ENCODE measurements at places on chromosomes 2 and 18.

GRCh38 chr2:160721089-160722040, 227.8 kb upstream of the RBMS1 start:
- DNase-seq = no peak

GRCh38 chr2:165239230-165239629, at the start of gene SCN2A:
SCN2A (plus strand) TSS chr2:165239414; CDS start chr2:165295824, 56,410 bp downstream.
- DNase-seq = no peak

- no peak for DNase-seq
Observed at GRCh38 chr2:86241611-86242010, 42.4 kb downstream of the MRPL35 start.

GRCh38 chr2:207935121-207935990, 90.0 kb downstream of the PLEKHM3 start:
- DNase-seq = no peak

GRCh38 chr2:96771796-96772618, 11.3 kb downstream of the CNNM4 start:
- no peak for DNase-seq

DNA sequence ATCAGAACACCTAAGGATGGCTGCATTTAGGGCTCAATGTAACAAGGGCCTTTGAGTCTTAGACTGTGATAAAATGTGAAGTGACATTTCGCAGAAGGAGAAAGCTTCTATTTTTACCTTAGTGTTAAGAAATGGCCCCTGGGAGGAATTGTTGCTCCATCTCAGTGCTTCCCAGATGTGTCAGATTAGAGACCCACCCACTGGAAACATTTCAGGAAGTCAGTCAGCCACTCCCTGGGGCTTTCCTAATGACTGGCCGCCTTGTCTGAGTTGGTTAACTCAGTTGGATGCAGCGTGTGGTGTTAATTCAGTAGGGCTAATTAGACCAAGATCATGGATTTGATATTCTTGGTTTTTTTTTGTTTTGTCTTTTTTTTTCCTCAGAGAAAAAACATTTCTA, 355.9 kb downstream of the PIK3C3 start:
- no peak for DNase-seq

DNA sequence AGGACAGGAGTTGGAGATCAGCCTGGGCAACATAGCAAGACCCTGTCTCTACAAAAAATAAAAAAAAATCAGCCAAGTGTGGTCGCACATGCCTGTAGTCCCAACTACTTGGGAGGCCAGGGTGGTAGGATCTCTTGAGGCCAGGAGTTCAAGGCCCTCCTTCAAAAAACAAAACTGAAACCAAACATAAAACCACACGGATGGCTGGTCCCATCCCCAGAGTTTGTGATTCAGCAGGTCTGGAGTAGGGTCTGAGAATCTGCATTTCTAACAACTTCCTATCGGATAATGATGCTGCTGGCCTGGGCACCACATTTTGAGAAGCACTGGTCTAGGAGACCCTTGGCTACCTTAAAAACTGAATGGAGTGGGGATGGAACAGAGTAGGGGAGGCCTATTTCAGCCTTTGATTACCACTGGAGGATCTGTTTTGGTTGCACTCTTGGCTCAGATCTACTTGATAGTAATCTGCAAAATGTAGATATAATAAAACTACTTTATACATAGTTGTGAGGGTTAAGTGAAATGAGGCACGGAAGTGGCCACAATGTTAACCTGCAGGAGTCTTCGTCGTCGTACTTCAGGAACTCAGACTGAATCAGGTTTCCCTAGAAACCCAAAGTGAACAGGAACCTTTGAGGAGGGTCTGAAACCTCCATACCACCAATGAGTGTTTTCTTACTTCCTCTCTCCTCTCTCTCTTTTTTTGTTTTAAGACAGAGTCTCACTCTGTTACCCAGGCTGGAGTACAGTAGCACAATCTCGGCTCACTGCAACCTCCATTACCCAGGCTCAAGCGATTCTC, 25.5 kb upstream of the NFE2L2 start:
- no peak for DNase-seq

DNA sequence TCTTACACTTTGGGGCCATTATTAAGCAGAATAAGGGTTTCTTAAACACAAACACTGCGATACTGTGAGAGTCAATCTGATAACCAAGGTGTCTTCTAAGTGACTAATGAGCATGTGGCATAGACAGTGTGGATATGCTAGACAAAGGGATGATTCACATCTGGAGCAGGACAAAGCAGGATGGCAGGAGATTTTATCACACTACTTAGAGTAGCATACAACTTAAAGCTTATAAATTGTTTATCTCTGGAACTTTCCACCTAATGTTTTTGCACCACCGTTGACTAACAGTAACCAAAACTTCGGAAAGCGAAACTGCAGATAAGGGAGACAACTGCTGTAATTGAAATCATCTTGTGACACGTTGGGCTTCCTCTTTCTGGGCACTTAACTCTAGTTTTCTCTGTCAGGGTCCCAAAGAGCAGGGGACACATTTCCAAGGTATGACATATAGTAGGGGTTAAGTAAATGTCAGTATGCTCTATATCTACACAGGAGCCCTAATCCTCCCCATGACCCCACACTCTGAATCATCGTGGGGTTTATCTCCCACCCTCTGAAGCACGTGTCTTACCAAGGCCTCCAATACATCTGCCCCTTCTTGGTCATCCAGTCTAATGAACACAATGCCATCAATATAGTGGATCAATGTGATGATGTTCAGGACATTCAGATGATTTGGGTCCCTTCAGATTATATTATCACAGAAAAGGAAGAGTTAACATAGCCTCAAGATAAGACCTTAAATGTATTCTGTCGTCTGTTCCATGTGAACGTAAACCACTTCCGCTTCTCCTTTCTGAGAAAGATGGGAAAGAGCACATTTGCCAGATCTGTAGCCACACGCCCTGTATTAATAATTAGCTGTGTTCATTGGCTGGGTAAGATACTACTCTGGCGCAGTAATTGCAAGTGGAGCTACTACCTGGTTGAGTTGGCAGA, 78.7 kb downstream of the FTCDNL1 start:
- DNase-seq = no peak

- DNase-seq = no peak
Observed at GRCh38 chr2:72094701-72095100, 53.0 kb downstream of the CYP26B1 start.

DNA sequence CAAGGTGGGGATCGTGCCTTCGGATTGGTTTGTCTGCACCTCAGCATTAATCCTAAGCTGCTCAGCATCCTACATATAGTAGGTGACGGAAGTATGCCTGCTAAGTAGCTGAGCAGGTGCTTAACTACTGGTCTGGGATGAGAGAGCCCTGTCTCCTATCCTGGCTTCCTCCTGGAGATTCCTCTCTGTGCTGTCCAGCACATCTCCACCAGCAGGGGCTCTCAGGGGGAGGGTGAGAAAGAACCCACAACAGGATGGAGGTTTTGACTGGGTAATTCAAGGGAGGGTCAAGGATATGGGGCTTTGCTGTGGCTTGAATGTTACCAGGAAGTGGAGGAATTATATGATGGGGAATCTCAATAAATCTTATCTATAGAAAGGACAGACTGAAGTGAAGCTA, 45.4 kb upstream of the KIF5C start:
- no peak for DNase-seq

- no peak for DNase-seq
Observed at GRCh38 chr2:188524519-188525113, 232.9 kb downstream of the GULP1 start.

GRCh38 chr2:6008726-6009125, 316.5 kb downstream of the SOX11 start:
- DNase-seq = no peak

DNA sequence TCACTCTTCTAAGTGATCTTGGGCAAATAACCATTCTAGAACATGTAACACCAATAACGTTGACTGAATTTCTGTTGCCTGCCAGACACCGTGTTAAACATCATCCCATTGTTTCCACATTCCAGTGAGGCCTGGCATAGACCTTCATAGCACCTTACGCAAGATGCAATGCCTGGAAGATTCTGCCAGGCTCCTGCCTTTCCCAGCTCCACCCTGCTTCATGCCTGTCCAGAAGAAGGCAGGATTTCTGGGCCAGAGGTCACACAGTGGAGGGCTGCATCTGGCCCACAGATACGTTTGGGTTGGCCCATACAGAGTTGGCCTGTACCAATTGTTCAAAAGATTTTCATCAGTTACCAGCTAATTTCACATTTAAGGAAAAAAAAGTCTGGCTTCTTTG, 46.3 kb downstream of the EN1 start:
- no peak for DNase-seq

GRCh38 chr2:3944071-3944470, 240.7 kb downstream of the DCDC2C start:
- DNase-seq = no peak

- DNase-seq = no peak
Observed at GRCh38 chr2:36737131-36737750, 40.7 kb downstream of the VIT start.

GRCh38 chr2:74821177-74822126, 12.5 kb upstream of the HK2 start:
- DNase-seq = no peak

DNA sequence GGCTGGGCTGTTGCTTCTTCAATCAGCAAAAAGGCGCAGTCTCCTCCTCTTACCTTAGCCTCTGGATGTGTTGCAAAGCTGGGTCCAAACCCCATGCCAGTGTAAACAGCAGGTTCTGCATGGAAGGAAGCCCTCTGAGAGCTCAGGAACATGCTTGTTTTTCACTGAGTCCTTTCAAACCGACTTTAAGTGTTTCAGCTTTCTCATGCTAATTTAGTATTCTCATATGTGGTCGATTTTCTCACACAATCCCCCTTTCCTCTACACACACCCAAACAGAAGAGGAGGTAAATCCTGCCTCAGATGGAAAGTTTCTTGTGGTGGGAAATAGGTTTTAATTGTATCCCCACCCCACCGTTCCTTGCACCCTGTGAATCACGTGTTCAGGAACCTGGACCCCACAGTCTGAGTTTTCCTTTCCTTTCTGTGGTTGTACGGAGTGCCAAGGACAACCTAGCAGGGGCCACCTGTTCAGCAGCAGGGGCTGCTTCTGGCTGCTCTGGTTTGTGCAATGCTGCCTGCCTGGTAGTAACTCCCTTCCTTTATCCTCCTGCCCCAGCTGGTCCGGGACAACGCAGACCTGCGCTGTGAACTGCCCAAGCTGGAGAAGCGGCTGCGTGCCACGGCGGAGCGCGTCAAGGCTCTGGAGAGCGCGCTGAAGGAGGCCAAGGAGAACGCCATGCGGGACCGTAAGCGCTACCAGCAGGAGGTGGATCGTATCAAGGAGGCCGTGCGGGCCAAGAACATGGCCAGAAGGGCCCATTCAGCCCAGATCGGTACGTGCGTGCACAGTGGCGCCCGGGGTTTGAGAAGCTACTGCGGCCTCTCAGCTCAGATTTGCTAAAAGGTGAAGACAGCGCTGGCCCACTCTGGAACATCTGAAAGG, 28.7 kb upstream of the LYPD6B start:
- DNase-seq = no peak

DNA sequence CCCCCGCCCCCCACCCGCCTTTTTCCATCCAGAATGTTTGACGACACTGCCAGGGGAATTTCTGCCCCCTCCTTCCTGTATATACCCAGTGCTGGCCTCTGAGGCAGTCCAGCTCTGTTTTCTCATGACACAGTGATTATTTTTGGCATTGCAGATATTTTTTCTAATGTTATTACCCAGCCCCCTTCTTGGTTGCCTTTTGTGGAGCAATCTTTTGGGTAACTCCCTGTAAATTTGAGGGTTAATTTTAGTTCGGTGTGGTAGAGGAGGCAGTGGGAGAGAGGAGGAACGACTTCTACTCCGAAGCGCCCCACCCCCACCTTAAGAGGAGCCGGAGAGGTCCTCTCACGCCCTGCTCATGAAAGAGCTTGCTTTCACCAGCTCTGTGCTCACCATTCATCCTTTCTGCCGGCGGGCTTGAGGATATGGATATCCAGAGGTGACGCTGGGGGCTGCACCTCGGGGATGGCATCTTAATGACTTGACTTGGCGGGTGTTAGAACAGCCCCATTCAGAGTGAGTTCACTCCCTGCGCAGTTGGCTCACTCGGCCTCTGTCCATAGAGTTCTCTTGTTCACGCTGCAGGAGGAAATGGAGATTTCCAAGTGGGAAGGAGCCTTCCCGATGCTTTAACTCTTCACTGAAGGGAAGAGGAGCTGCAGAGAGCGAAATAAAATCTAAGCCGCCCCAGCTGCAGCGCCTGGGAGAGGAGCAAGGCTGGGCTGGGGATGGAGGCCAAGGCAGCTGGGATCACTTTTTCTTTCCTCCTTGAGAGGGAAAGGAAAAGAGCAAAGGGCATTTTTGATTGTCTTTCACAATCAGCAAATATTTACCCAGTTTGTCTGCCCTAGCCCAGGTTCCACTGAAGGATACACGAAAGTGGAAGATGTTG, 38.4 kb downstream of the EPAS1 start:
- no peak for DNase-seq

DNA sequence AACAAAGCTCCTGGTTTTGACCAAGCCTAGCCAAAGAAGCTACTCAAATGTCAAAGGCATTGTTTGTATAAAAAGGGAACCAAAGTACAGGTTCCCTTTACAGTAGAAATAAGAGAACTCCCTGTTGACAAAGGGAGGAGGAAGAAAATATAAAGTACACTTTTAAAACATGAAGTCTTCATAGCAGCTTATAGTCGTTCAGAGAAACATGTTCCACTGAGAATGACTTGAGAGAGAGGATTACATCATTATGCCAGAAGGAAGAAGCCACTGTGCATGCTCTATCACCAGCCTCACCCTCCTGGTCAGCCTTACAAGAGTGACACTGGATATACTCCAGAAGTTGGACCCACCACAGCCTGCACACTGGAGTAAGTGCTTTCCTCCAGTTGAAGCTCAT, 2.5 kb upstream of the DHRS9 start:
- no peak for DNase-seq

DNA sequence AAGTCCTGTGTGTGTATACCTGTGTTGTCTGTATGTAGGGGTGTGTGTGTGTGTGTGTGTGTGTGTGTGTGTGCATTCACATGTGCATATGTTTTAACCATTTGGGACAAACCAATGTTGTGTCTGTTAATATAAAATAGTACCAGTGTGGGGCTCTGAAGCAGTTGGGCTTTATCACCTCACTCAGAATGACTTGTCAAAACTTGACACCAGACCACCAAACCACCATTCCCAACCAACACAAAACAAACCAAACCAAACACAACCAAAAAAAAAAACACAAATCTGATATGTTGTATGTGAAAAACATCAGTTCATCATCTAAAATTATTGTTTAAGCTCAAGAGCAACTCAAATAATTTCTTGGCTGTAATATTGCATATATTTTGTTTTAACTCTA, 42.1 kb downstream of the CALCRL start:
- no peak for DNase-seq

- no peak for DNase-seq
Observed at GRCh38 chr2:69149631-69150215, 136.7 kb downstream of the ANTXR1 start.

GRCh38 chr2:109160714-109161440, 31.9 kb downstream of the SH3RF3 start:
- DNase-seq = no peak

DNA sequence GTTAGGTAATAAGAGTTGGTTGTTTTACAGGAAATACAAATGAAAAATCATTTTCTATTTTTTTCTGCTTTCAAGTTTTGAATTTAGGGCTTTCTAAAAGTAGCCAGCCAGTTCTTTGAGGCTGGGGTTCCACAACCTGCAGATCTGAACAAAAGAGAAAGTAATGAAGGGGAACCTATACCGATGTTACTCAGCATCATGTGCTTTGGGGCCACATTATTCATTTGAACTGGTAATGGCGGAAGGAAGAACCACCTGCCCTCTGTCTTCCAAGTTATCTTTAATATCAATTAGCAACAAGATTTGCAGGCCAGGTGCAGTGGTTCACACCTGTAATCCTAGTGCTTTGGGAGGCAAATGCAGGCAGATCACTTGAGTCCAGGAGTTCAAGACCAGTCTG, 12.9 kb upstream of the MRO start:
- DNase-seq = no peak
